ENCODE measurements at places on chromosomes 3 and 15.
A peak's percentile ranks its signal among the peaks of the same experiment; 100 is the strongest.

DNA sequence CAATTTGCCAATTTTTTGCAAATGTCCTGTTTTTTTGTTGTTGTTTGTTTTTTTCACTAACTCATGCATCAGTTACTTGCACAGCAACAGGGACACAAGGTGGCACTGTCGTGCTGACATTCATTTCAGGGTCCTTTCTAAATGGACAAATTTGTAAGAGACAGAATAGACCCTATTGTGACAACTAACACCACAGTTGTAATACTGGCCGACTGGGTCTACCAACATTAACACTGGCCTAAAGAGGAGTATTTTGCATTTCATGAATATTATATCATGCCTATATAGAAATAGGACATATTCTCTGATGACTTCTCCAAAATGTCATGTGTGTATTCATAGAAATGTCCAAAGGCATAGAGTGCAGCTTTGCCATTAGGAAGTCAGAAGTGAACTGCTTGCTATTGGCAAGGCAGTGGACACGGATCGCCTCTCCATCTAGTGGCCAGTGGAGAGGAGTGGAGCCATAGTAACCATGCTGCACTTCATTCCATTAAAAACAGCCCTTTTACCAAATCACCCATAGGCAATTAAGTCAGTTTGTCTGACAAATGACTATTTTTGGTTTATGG, 54.8 kb downstream of the ZBTB20 start:
- DNase-seq = peak; percentile 57

- DNase-seq = no peak
Observed at GRCh38 chr3:120129718-120130513, 35.7 kb upstream of the GSK3B start.

GRCh38 chr3:5787861-5788488, 600.5 kb downstream of the EDEM1 start:
- no peak for DNase-seq

- no peak for DNase-seq
Observed at GRCh38 chr15:66653398-66653797, 48.6 kb upstream of the SMAD6 start.

- DNase-seq = no peak
Observed at GRCh38 chr15:50884540-50884939, 23.9 kb upstream of the AP4E1 start.

- DNase-seq = no peak
Observed at GRCh38 chr15:48945386-48945785, 18.3 kb downstream of the SHC4 start.

- DNase-seq = no peak
Observed at GRCh38 chr15:83458381-83458780, 11.2 kb downstream of the SH3GL3 start.

DNA sequence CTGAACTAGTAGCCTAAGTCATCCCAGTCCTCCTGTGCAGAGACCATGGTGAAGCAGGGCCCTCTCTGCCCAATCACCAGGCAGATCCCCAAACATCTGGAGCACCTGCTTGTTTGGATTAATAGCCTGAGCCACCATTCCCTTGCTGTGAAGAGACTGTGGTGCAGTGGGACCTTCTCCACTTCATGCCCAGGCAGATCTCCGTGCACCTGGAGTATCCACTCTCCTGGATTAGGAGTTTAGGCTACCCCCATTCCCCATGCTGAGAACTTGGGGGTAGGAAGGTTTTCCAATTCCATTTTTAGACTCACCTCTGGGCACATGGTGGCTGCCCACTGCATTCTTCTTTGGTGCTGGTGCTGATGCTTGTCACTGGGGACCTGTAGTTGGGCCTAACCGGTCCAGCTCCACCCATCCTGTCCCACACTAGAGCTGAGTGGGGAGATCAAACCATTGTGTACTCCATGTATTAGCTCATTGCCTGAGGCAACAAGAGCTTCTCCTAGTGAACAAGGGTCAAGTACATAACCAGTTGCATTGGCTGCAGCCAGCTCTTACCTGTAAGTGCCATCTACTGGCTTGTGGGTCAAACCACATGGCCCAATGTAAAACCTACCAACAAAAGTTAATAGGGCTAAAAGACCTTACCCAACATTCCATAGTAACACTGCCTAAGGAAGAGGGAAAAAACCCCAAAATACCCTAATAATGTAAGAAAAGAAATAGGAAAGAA, 382.5 kb upstream of the CBLB start:
- DNase-seq = no peak

DNA sequence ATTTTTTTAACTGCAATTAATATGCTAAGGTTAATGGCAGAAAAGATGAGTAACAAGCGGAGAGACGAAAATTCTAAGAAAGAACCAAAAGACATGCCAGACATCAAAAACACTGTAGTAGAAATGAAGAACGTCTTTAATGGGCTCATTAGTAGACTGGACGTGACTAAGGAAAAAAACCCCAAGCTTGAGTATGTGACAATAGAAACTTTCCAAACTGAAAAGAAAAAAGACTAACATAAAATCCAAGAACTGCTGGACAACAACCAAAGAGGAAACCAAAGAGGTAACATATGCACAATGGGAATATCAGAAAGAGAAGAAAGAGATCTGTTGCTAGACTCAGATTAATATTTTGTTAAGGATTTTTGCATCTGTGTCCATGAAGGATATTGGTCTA, 94.6 kb upstream of the SETMAR start:
- no peak for DNase-seq

DNA sequence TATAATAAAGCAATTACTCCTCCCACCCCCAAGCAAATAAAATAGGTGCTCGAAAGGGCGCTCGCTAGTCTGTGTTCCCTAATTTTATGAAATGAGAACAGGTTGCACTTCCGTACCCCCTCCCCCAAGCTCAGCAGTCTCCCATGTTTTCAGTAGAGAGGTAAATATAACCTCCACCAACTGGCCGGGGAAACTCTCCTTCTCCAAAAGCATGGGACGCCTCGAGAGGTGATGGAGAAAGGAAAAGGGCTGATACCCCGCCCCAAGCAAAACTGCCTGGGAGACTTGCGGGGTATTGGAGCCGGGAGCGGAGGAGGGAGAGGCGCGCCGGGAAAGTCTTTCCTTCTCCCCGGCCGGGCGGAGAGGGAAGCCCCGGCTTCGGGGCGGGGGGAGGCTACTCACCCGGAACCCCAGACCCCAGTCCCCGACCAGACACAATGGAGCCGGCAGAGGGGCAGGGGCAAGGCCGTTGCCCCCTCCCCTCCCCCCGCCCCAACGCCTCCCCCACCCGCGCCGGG, 605 bp downstream of the DCUN1D1 start:
- no peak for DNase-seq

DNA sequence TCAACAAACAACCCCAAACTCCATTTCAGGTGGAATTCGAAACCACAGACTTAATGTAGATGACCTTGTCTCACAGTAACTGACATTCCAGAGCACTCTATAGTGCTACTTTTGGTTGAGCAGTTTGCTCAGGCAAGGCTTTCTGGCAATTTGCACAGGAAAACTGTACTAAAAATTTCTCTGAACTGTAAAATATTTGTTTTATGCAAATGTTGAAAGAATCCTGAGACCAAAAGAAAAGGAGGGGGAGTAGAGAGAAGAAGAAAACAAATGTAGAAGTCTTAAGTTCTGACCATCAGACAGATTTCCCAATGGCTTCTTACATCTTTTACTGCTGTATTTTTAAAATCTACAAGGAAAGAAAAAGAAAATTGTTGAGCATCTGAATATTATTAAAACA, 53.5 kb downstream of the DTWD1 start:
- DNase-seq = no peak

Data from astrocyte of the cerebellum (primary cell).